ENCODE measurements at places on chromosomes 7 and 10.

DNA sequence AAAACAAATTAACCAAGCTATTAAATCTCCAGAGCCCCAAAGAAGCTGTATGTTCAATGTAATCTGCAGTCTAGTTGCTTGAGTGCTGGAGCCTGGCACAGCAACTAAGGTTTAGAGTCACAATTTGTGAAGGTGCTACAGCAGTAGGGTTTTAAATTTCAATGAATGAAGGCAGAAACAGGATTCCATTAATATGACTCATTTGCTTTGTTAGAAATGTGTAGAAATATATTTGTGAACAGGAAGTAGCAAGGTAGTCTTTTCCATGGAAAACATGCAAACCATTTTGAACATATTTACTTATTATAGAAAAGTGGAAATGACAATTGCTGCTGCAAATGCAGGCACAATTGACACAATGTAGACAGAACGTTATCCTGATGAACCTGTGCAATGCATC is 149.0 kb upstream of the STEAP4 start:
- no peak for DNase-seq

DNA sequence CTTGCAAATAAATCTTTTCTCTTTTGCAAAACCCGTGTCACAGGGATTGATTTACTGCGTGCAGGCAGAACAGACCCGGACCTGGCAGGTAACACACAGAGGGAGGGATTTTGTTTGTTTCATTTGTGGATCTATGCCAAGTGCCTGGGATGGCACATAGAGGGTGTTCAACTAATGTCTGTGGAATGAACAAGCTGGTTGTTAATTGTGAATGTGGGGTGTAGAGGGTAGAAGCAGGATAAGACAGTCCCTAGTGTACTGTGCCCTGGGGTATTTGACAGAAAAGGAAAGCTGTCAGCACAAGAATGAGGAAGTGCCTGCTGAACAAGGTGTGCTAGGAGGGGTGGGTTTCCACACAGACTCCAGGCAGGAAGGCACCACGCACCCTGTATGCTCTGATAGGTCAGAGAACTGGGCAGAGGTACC is 331.8 kb downstream of the CALN1 start:
- no peak for DNase-seq

GRCh38 chr7:134865001-134865845 is 85.8 kb downstream of the CALD1 start:
- no peak for DNase-seq

- DNase-seq = no peak
Measured at GRCh38 chr7:126574276-126575250, 678.2 kb downstream of the GRM8 start.

DNA sequence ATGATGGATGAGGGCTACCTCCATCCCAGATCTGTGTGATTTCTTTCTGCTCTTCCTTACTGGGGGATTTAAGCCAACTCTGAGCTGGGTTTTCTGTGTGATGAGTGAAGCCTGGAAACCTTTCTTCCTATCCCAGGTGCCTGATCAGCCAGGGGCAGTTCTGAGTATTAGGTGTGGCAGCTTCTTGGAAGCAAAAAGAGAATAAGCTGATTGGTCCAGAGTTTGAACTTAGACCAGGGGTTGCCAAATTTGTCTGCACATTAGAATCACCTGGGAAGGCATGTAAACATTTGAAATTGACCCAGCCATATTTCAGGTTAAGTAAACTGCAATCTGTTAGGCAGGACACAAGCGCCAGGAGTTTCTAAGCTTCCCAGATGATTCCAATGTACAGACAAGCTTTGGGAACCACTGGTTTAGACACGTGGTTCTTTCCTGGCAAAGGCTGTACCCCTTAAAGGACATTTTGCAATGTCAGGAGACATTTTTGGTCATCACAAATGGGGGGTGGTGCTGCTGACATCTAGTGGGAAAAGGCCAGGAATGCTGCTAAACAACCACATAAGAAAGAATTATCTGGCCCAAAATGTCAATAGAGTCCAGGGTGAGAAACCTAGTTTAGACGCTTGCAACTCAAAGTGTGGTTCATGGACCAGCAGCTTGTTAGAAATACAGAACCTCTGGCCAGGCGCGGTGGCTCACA is 160.5 kb upstream of the GHITM start:
- no peak for DNase-seq

DNA sequence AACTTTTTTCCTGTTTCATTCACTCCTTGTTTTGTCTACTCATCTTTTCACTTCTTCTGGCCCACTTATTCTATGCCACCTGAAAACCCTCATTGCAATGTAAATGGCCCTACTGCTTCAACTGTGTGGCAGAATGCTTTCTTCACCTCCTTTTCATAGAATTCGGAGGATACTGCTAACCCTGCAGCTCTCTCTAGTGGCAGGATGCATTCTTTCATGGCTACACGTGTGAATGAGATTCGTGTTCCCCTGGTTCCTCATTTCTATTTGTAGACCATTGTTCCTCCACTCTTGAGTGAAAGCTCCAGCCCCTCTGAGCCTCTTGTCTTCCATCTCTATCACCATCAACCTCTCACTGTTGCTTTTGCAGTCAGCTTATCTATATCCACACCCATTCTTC is 20.9 kb upstream of the CYP26C1 start:
- no peak for DNase-seq

- DNase-seq = no peak
Measured at GRCh38 chr7:100469227-100470044, 5.4 kb upstream of the SPACDR start.

DNA sequence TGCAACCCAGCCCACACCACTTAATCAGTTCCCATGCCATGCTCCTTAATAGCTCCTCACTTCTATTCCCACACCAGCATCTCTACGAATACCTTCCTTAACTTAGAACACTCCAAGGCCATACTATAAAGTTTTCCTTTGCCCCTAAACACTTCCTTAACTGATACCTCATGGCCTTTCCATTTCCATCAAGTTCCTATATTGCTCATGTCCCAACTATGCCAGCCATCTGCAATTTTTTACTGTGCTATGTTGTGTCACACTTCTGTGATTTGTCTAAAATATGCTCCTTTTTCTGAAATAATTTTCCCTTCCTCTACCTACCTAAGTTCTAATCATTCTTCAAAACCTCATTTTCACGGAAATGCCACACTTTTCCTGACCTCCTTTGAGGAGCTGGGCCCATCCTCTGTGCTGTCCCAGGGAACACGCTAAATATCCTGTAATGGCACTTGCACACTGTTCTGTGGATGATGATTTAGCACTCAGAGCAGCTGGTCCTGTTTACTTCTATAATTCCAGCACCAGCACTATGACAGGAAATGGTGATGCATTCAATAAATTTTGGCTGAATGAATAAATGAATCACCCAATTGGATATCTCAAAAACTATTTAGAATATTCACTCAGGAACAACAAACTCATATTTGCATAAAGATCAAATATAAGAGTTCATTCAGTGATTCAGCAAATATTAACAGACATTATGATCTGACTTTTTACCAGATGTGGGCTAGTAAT is 266.5 kb upstream of the HGF start:
- DNase-seq = peak; percentile 53

DNA sequence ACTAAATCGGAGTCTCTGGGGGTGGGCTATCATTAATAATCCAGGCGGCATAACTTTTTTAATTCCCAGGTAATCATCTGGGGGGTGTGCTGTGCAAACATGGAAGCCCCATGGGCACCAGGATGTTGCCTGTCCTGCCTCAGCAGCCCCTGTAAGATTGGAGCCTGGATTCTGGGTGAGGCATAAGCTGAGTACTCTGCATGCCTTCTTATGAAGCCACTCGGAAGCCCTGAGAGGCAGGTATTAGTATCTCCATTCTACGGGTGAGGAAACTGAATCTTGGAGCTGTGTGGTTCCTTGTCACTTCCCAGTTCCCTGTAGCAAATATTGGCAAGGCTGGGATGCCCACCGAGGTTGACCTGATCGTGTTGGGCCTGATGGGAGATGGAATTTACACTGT is 7.4 kb upstream of the OPN4 start:
- no peak for DNase-seq

DNA sequence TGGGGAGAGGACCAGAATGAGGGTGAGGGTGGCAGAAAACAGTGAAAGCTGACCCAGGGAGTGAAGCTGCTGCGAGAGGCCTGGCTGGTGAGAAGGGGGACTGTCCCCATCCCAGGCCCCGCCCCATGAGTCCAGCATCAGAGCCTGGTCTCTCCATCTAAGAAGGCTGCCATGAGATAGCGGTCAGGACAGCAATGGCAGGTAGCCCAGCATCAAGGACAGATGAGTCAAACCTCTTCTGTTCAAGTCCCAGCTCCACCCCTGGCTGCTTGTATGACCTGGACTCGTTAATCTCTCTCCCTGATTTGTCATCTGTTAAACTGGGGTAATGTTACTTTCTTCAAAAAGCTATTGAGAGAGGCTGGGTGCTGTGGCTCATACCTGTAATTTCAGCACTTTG is 22.2 kb downstream of the GPNMB start:
- no peak for DNase-seq

- DNase-seq = no peak
Measured at GRCh38 chr7:84060000-84060399, 134.6 kb downstream of the SEMA3A start.

DNA sequence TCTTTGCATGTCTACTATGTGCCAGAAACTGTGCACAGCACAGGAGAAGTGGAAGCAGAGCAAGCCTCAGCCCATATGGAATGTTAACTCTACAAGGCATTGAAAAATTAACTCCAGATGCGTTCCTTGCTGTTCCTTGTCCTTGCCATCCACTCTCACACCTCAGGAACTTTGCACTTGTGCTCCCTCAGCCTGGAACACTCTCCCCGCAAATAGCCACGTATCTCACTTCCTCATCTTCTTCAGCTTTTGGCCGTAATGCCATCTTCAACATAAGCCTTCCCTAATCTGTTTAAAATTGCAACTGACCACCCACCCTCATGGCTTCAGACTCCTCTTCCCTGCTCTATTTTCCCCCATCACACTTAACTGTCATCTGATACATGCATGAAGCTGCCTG is 83.2 kb upstream of the CAPZA2 start:
- no peak for DNase-seq
